ENCODE measurements at places on chromosomes 1 and 21.

DNA sequence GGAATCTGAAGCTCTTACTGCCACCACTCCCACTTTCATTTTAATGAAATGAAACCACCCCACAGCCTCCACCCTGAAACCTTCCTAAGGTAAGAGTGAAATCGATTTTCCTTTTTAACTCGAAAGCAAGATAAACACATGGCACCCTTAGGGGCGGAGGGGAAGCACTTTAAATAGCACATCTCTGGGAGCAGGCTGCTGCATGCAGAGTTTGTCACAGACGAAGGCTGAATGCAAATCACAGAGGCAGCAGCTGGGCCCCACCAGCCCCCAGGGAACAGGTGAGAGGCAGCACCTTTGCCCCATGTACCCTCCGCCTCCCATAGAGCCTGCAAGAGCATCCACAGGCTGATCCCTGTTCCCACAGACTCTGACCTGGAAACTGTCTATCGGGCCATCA lies 60.0 kb upstream of the GRIK3 start:
- no peak for DNase-seq

DNA sequence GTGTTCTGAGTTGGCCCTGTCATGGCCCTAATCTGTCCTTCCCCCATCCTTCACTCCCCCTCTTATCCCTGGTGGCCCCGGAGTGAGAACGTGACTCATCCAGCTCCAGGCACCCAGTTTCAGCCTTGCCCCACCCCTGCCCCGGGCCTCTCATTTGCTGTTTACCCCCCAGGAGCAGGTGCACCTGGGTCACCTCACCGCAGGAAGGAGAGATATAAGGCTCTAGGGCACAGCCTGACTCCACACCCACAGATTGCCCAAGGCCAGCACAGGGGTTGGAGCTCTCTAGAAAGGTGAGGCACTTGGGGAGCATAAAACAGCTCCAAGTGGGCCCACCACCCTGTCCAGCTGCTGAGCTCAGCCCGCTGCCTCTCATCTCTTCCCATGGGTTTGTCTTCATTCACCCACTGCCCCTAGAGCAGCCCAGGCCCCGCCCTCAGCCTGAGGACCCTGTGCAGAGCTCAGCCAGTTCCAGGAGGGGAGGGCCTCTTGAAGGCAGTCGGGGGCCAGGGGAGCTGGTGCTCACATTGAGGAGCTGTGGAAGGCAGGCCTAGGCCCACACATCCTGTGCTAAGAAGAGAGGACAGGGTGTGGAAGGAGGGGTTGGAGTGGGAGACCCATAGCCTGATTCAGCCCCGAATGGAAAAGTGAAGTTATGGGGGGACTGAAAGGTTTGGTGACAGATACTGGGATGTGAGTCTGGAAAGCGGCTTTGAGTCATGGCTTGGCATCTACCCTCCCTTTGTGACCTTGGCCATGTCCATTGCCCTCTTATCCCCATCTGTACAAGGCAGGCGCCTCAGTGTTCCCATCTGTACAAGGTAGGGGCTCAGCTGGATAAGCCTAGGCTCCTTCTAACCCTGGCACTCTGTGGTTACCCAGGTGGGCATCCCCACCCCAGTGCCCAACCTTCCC lies 16.1 kb upstream of the GPR37L1 start:
- DNase-seq, result no peak

DNA sequence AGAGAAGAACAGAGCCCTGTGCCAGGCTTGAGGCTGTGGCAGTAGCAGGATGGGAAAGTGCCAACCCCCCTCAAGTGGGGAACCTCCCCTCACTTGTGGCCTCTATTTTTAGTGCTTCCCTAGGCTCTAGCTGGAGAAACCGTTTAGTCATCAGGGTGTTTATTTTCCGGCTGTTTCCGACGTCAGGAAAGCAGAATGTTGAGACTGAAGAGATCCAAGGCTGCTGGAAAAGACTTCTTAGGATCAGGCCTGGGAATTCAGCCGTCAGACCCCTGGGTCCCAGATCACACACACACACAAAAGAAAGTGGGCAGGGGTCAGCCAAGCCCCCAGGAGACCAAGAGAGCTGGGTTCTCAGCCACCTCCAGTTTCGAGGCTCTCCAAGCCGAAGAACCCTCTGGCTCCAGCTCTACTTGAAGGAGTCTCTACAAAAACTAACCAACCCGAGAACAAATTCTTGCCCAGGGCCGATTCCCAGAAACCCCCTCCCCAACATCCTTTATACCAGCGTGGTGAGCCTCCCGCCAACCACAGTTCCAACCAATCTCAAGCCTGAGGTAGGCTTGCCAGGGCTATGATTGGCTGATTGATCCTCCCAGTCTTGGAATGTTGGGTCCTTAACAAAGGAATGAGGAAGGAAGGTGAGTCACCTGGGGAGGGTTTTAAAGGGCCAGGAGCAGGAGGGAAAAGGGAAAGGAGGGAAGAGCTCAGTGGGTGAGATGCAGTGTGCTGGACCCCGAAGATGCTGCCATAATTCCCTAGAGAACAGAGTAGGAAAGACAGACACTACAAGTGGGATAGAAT lies 2.5 kb upstream of the MEF2D start:
- DNase-seq, result no peak

GRCh38 chr1:20588634-20589225 lies at the start of gene CDA:
CDA (plus strand) TSS chr1:20589097; CDS start chr1:20589130, 33 bp downstream.
- DNase-seq, result no peak

- no peak for DNase-seq
Measured at GRCh38 chr21:29313662-29314408, 15.1 kb downstream of the BACH1 start.
